ENCODE measurements at places on chromosomes 12 and 14.

DNA sequence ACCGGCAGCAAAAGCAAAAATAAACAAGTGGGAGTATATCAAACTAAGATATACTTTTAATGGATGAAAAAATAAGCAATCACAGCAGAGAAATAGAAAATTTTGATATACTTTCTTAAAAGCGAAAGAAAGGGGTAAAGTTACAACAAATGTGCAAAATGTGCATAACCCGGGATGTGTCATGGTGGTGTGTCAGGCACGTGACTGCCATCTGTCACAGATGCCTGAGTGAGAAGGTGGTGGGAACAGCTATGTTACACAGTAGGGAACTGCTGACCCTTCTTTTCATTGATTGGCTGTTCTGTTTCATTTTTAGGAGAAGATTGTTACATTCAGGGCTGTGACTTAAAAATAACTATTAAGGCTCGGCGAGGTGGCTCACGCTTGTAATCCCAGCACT, 168.1 kb upstream of the PELI2 start:
- DNase-seq, result no peak

GRCh38 chr12:100185361-100185894, 15.2 kb upstream of the ACTR6 start:
- DNase-seq, result no peak

- no peak for DNase-seq
Observed at GRCh38 chr14:24147761-24148428, 597 bp downstream of the RNF31 start.

- no peak for DNase-seq
Observed at GRCh38 chr14:104499784-104500760, 79.5 kb upstream of the C14orf180 start.

DNA sequence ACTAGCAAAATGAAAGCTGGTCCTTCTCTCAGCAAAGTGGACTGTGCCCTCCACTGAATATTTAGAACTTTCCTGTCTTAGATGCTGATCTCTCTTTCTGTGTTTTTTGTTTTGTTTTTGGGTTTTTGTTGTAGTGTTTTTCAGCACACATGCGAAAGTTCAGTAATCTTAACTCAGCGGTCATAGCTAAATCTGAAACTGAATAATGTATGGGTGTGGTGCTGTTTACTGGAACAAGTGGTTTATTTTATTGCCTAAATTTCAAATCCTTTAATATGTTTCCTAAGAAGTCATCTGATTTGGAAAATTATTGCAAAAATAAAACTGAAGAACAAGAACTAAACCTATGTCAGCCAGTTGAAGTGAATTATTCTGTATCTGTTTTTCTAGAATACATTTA, 116.0 kb upstream of the LRIG3 start:
- no peak for DNase-seq

DNA sequence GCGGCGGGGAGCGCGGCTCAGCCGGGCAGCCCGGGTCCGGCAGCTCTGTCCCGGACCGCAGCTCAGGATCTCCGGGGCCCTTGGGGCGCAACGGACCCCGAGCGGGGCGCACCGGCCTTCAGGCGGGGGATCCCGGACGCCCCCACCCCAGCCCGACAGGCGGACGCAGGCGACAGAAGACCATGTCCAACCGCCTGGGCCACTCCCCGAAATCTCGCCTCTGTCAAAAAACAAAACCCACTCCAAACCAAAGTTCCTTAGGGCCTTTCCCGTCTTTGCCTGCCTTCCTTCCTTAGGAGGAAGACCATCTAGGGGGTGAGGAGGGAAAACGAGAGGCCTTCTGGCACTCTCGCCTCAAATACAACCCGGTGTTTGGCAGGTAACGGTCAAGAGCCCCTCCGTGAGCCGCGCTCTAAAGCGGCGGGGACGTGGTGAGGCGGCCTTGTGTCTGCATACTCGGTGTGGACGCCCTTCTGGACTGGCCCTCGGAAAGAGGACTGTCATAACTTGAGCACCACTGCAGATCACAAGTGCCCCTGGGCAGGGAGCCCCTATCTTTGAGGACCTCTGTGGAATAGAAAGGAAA, 604 bp downstream of the HCFC2 start:
- peak; percentile 76 for DNase-seq

DNA sequence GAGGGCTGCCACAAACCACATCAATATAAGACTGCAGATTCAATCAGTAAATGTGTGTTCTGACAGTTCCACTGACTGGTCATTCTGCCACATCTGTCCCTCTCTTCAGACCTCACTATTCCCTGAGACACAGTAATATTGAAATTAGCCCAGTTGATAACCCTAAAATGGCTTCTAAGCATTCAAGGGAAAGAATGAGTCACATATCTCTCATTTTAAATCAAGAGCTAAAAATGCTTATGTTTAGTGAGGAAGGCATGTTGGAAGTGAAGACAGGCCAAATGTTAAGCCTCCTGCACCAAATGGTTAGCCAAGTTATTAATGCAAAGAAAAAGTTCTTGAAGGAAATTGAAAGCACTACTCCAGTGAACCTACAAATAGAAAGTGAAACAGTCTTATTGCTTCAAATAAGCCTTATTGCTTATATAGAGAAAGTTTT, 24.5 kb upstream of the KIF21A start:
- DNase-seq, result no peak

DNA sequence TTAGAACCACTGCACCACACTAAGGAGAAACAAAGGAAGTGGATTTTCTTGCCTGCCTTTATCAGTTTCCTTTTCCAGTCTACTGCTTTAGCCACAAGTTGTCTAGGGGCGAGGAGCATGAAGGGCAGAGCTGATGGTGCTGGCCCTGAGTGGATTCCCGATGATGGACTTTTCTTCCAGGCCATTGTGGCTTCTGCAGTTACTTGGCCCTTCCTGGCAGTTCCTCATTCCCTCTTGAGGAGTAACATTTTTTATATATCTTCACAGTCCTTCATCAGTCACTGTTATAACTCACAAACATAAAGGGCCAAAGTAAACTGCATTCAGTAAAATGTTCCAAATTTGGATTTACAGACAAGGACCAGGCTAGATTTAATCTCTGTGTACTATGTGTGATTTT, 61.2 kb upstream of the SRSF5 start:
- no peak for DNase-seq

GRCh38 chr14:54366736-54367735, 29.8 kb upstream of the CDKN3 start:
- no peak for DNase-seq

DNA sequence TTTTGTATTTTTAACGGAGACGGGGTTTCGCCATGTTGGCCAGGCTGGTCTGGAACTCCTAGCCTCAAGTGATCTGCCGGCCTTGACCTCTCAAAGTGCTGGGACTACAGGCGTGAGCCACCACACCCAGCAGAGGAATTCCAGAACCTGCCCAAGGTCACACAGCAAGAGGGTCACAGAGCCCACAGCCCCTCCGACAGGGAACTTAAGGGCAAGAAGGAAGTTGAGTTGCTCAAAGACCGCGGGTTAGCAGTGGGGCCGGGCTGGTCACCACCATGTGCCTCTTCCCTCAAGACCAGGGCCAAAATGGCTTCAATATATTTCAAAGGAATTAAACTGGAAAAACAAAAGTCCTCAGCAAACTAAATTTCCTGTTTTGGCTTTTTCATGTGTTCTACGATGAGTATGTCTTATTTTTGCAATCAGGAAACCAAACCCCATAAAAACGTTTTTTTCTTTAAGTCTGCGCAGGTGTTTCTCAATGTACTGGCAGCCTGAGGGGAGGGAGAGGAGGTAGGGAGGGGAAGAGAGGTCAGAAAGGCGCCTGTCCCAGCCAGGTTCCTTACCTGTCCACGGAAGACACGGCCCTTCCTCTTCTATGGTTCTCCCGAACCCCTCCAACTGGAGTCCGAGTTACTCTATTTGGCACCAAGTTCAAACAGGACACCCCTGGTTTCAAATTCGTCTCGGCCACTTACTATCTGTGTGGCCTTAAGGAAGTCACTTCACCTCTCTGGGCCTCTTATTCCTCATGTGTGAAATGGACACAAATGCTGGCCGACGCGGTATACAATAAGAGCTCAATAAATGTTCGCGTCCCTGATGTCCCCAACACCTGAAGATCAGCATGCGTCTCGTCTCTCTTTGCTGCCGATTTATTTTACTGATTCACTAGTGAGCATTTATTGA, 778 bp downstream of the SLC8B1 start:
- peak; percentile 22 for DNase-seq
